Esophagus muscularis mucosa (tissue), 4 donors: ENCODE measurements at places on chromosomes 12 and 14. TPM values are rescaled to one million over a fixed set of nuclear protein-coding genes. Genes with fewer than 3 reads are reported as not detected.

DNA sequence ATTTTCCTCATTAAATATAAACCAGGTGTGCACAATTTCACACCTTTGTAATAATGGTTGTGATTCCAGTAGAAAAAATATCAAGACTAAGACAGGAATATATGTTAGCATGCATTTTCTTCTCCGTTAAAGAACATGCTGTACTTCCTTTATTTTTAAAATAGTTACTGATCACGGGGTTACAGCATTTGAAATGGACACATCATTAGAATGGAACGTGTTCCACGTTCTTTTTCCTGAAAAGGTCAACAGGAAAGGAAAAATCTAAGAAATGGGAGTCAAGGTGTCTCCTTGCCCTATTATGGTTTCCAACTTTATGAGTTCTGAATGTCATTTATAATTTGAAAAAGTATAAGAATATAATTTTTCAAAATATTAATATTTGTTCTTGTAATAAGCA, 1325.7 kb downstream of the SLC16A7 start:
- H3K27ac ChIP-seq: no peak overlapping the region
- H3K4me1 ChIP-seq: no peaks in the 10 kb centered on the region
- H3K27me3 ChIP-seq: no peaks in the 10 kb centered on the region
- H3K36me3 ChIP-seq: no peaks in the 10 kb centered on the region
- no peak overlapping the region for H3K4me3 ChIP-seq

DNA sequence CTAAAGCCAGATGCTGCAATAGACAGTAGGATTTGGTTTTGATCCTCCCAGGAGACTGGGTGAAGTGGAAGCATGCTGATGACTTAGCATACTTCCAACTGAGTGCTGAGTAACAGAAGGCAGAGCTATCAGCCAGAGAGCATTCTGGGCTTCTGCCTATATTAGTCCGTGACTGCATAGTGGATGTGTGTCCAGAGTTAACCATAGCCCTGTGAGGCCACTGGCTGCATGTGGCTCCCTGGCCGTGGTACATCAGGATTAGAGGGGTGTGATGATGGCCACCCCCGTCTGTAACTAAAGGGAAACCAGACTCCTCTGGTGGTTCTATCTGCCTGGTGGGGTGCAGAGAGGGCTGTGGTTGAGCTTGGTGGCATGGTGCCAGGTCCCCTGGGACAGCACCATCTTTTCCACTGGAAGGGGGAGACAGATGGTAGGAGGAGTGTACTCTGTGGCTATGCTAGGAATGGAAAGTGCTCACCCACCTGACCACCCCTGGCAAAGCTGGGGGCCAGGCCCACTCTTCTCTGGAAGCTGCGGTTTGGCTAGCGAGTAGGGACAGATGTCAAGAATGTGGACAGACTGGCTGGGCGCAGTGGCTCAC, 27.4 kb downstream of the ABCD4 start:
- H3K4me1 ChIP-seq: no peaks in the 10 kb centered on the region
- no peaks in the 10 kb centered on the region for H3K27me3 ChIP-seq
- no peak for DNase-seq
- H3K27ac ChIP-seq: no peak overlapping the region

DNA sequence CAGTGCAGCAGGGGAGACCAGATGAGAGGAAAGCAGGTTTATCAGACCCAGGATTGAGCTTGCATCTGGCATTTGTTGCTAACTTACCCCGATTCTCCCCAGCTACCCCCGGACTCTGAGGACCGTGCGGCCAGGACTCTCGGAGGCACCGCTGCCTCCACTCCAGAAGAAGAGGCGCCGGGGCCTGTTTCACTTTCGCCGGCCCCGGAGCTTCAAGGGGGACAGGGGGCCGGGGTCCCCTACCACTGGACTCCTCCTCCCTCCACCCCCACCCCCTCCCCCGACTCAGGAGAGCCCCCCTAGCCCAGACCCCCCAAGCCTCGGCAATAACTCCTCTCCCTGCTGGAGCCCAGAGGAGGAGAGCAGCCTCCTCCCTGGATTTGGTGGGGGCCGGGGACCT, 6.5 kb upstream of the CPNE6 start:
- no peaks in the 10 kb centered on the region for H3K4me1 ChIP-seq
- H3K27ac ChIP-seq: no peak overlapping the region
- no peak overlapping the region for H3K4me3 ChIP-seq
- H3K36me3 ChIP-seq: no peaks in the 10 kb centered on the region
- H3K27me3 ChIP-seq: no peaks in the 10 kb centered on the region
- no peak for DNase-seq

GRCh38 chr12:83313322-83313721, 626.6 kb downstream of the TMTC2 start:
- H3K36me3 ChIP-seq: no peaks in the 10 kb centered on the region
- no peak overlapping the region for H3K27ac ChIP-seq
- no peak overlapping the region for H3K4me3 ChIP-seq
- H3K4me1 ChIP-seq: no peaks in the 10 kb centered on the region
- no peaks in the 10 kb centered on the region for H3K27me3 ChIP-seq

DNA sequence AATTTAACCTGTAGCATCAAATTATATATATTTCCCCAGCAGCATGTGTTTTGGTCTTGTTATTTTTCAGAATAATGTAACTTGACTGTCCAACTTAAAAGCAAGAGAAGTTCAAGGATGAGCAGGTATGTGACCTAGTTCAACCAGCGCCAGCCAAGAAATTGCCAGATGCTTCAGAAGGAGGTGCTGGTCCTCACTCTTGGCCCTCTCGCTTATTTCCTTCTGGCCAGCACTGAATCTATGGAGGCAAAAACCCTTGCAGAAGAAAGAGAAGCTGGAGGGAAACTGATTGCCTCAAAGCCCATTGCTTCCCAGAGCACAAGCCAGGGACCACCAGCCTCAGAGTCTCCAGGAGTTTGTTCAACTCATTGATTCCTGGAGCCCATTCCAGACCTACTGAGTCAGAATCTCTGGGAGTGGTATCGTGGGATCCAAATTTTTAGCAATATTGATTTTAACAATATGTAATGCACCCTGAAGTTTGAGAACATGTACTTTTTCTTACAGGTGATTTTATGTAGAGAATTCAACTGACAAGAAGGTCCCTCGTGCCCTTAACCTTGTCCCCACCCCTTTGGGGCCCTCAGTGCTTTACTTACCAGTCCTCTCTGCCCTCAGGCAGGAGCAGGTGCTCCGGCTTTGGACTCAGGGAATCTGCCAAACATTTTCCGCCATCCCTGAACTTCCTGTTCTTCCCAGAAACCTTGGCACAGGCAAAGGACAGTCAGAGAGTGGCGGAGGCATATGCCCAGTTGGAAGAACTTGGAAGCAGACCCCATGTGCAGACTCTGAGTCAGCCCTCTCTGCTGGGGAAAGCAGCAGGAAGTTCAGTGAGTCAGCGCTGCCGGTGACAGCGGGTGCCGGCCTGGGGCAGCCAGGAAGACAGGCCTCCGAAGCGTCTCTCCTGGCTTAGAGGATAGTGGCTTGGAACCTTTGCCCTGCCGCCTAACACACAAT, 10.4 kb downstream of the BEST3 start:
- no peak overlapping the region for H3K27ac ChIP-seq
- no peak for DNase-seq
- no peaks in the 10 kb centered on the region for H3K27me3 ChIP-seq
- H3K4me3 ChIP-seq: no peak overlapping the region
- H3K4me1 ChIP-seq: no peaks in the 10 kb centered on the region
- no peaks in the 10 kb centered on the region for H3K36me3 ChIP-seq

DNA sequence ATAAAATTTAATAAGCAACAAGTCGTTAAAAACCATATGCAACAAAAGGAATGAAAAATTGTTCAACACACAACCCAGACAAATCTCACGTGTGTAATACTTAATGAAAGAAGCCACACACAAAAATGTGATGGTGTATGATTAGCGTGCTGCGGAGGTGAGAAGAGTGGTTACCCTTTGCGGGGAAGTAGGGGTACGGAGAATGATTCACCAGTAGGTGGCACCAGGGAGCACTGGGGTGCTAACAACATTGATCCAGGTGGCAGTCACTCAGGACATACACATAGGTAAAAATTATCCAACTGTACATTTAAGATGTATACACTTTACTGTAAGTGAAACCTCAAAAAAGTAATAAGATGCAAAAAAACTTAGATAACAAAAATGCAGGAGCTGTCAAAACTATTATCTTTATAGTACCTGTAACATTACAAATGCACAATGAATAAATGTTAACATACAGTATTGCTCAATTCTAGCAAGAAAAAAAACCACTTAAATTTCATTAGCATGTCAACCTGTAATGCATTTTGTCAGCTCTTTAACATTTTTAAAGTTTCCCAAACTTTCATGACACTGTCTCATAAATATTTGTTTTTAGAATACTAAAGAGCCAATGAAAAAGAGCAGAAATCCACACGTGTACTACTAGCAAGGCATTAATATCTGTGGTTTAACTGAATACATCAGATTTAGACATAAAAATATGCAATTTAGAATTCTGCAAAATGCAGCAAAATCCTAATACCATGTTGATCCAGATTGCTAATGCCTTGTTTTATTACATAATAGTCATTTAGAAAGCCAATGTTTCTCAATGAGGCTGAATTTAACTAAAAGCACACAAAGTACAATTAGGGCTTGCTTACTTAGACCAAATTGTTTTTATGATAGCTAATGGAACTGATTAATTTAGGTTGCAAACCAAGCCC, 46.7 kb downstream of the TMCC3 start:
- DNase-seq: no peak
- no peaks in the 10 kb centered on the region for H3K4me1 ChIP-seq
- no peaks in the 10 kb centered on the region for H3K36me3 ChIP-seq

NOC4L gene
- 12.3 TPM for total RNA-seq

DNA sequence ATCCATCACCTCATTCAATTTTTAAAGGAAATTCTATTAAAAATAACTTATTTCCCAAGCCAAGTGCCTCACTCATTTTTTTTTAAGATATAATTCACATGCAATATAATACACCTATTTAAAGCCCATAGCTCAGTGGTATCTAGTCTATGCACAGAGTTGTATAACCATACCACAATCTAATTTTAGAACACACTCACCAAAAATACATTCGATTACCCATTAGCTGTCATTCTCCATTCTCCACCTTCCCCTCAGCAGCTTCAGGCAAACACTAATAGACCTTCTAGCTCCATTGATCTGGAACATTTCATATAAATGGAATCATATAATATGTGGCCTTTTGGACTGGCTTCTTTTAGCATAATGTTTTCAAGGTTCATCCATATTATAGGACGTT, 49.5 kb downstream of the CLMN start:
- H3K27me3 ChIP-seq: no peaks in the 10 kb centered on the region
- no peak overlapping the region for H3K27ac ChIP-seq
- H3K4me1 ChIP-seq: peaks cover 12% of the 10 kb centered on the region
- H3K4me3 ChIP-seq: no peak overlapping the region

GRCh38 chr12:71685312-71685906, 473 bp upstream of the TMEM19 start:
- no peaks in the 10 kb centered on the region for H3K36me3 ChIP-seq
- no peaks in the 10 kb centered on the region for H3K27me3 ChIP-seq
- peak overlapping the region; percentile 84 for H3K4me3 ChIP-seq
- H3K27ac ChIP-seq: peak overlapping the region; percentile 90
- H3K4me1 ChIP-seq: peaks cover 36% of the 10 kb centered on the region

GRCh38 chr12:50936821-50937530, 15.4 kb upstream of the HIGD1C start:
- H3K27me3 ChIP-seq: no peaks in the 10 kb centered on the region
- no peak for DNase-seq
- H3K4me1 ChIP-seq: peaks cover 51% of the 10 kb centered on the region
- H3K27ac ChIP-seq: no peak overlapping the region
- peaks cover 8% of the 10 kb centered on the region for H3K36me3 ChIP-seq

C12orf54 gene
- not detected for total RNA-seq

KRT6C gene
- not detected for total RNA-seq

DNA sequence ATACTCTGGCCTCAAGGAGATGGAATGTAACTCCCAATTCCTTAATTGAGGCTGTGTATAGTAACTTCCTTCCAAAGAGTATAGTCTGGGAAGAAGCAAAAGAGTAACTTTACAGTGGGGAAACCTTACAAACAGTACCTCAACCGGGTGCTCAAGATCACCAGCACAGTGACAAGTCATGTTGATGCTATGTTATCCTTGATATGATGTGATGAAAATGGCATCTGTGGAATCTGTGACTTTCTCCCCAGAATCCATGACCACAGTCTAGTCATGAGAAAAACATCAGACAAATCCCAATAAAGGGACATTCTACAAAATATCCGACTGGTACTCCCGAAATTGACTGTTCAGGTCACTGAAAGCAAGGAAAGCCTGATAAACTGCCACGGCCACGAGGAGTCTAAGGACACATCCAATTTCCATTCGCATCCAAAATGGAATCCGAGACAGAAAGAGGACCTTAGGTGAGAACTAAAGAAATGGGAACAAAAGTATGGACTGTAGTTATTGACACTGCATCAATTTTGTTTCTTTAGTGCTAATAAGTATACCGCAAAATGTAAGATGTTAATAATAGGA, 97.3 kb upstream of the FRMD6 start:
- H3K4me1 ChIP-seq: peaks cover 15% of the 10 kb centered on the region
- no peak overlapping the region for H3K27ac ChIP-seq
- no peak for DNase-seq
- no peak overlapping the region for H3K4me3 ChIP-seq

GRCh38 chr12:77118696-77119095, 53.3 kb upstream of the E2F7 start:
- H3K36me3 ChIP-seq: no peaks in the 10 kb centered on the region
- H3K27me3 ChIP-seq: no peaks in the 10 kb centered on the region
- H3K27ac ChIP-seq: no peak overlapping the region
- DNase-seq: no peak

SLC4A8 gene
- total RNA-seq: 0.97 TPM

- no peak for DNase-seq
- peaks cover 33% of the 10 kb centered on the region for H3K4me1 ChIP-seq
- H3K27me3 ChIP-seq: no peaks in the 10 kb centered on the region
- no peaks in the 10 kb centered on the region for H3K36me3 ChIP-seq
Observed at GRCh38 chr12:75709503-75709902, 198.1 kb upstream of the KRR1 start.

ETFRF1 gene
- 26.4 TPM for total RNA-seq

ALG10 gene
- 3.8 TPM for total RNA-seq

GRCh38 chr12:3092764-3093163, 15.6 kb downstream of the TSPAN9 start:
- no peak for DNase-seq
- H3K4me3 ChIP-seq: no peak overlapping the region
- H3K27ac ChIP-seq: no peak overlapping the region
- peaks cover 51% of the 10 kb centered on the region for H3K4me1 ChIP-seq
